ENCODE measurements at places on chromosomes 4 and X.

DNA sequence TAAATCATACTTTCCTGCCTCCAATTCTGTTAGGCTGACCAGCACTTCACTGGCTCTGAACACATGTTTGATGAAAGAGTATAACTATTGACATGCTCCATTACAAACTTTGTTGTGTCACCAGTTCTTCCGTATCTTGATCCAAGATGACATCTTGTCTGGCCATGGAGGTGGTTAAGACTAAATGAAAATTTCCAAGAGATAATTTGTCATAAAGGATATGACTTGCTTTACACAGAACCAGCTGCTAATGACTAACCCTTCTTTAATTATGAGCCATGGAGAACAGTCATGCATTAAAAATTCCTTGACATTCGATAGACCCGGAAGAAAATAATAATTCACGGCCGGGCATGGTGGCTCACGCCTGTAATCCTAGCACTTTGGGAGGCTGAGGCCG lies 17.7 kb upstream of the N4BP2 start:
- no peak for DNase-seq

GRCh38 chrX:67619253-67619652 lies 75.4 kb downstream of the AR start:
- DNase-seq: no peak

GRCh38 chr4:164261831-164262230 lies 492.1 kb upstream of the SMIM31 start:
- no peak for DNase-seq

- no peak for DNase-seq
Observed at GRCh38 chrX:48467281-48467761, 2.7 kb downstream of the SLC38A5 start.

DNA sequence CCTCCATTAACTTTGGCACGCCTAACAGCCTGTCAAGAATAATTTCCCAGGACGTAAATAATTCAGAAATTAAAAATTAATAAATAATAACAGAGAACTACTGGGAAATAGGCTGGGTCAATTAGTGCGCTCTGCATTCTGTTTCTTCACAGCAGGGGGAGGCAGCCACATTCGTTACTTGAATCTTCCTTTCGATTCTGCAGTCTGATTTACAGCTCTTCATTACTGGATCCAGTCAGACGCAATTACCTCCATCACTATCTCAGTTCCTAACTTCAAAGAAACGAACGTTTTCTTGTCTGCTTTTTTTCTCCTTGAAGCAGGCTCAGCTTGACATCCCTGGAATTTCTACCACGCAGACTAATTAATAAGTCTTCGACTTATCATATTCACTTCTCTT lies 9.0 kb upstream of the RPL34 start:
- DNase-seq: no peak

DNA sequence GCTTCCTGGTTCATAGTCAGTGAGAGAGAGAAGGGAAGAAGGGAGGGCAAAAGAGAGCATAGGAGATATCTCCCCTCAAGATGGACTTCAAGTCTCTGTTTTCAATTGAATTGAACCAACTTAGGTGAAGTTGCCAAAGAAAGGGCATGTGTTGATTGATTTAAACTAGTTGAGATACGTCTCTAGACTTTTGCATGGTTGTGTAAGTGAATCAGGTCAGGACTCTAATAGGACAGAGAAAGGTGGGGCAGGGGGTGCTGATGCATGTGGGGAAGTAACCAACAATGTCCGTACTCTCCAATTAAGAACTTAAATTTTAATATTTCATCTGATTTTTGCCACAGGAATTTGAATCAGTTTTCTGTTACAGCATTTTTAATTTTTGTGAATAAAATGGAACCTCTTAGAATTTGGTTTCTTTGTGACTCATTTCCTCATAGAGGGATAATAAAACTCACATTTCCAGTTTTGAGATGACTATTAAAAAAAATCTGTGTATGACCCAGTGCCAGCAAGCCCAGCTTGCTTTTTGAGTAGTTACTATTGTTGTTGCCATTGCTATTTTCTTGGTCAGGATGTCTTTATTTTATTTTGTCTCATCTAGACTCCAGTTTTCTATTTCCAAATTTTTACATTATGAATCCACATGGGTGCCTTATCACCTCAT lies 37.3 kb downstream of the SLIT2 start:
- no peak for DNase-seq

GRCh38 chrX:93354651-93355050 lies 318.7 kb downstream of the NAP1L3 start:
- no peak for DNase-seq

- no peak for DNase-seq
Observed at GRCh38 chr4:24794480-24794879, 893 bp upstream of the SOD3 start.

- no peak for DNase-seq
Observed at GRCh38 chr4:80045786-80046185, 27.2 kb downstream of the ANTXR2 start.

DNA sequence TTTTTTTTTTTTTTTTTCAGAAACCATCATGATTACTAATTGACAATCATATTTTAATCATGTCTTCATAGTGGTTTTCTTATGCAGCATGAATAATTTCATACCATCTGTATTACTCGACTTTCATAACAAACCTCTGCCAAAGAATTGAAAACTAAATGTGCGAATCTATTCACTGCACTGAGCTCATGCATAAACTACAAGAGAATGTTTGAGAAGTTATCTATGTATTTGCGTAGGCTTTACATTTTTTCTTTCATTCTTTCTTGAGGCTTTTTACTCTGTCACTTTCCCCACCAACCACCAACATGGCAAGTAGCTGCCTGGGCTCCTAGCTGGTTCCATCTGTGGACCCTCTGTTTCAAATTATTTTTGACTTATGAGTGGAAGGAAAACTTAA lies 1761.0 kb downstream of the STIM2 start:
- DNase-seq: no peak

GRCh38 chr4:6773106-6773505 lies 9.4 kb upstream of the KIAA0232 start:
- no peak for DNase-seq

GRCh38 chr4:2059046-2059725 lies at the start of gene NAT8L:
Gene NAT8L, plus strand, starts transcription at chr4:2059327. Its CDS starts 185 bp downstream, at chr4:2059512.
- no peak for DNase-seq

- no peak for DNase-seq
Observed at GRCh38 chrX:107485013-107485412, 35.6 kb downstream of the FRMPD3 start.

DNA sequence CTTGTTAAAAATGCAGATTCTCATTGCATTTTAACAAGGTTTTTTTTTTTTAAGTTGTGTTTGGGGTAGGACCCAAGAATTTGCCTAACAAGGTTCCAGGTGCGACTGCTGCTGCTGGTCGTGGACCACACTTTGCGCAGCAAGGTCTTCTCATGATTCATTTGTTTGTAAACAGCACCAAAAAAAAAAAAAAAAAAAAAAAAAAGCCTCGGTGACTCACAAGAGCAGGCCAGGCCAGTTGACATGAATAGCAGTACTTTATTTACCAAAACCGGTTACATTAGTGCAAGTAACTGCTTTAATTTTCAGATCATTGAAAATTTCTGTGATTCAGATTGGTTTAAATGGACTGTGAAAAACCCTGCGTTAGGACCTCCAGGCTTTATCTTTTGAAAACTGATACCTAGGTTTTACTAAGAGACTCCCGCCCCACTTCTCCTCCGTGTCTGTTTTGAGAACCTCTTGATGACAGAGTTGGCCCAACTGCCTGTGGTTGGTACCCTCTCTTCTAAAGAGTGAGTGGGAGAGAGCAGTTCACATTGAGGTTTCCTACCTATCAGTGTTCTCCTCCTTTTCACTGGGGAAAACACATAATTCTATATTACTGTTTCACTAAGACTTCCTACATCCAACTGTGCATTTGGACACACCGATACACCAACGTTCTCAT lies 86.2 kb downstream of the PHEX start:
- no peak for DNase-seq

DNA sequence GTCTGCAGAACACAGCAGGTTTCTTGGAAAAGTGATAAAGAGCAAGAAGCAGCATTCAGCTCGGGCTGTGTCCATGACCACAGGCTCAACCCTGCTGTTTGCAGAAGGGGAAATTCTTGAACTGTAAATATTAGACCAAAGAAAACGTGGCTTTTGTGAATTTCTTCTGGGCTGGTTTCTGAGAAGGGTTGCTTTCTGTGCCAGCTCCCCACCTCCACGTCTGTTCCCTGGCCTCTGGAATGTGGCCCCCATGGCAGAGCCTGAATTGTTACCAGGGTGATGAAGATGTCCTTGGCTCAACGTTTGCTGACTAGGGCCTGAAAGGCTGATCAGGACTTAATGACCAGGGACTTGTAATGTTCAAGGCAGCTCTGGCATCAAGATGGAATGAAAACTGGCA lies 116.0 kb downstream of the CPEB2 start:
- DNase-seq: no peak

DNA sequence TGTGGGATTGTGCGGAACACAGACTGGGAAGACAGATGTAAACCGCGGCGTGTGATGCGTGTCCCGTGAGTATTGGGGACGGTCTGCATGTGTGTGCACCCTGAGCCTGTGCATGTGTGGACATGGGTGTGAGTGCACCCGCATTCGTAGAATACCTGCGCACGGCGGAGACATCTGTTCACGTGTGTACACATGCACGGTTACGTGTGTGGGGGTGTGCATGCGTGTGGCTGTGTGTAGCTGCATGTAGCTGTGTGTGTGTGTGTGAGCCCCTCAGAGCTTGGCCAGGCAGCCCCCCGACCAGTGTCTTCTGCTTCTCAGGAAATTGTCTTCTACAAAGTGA lies 19.6 kb downstream of the ATP5ME start:
- DNase-seq: no peak

DNA sequence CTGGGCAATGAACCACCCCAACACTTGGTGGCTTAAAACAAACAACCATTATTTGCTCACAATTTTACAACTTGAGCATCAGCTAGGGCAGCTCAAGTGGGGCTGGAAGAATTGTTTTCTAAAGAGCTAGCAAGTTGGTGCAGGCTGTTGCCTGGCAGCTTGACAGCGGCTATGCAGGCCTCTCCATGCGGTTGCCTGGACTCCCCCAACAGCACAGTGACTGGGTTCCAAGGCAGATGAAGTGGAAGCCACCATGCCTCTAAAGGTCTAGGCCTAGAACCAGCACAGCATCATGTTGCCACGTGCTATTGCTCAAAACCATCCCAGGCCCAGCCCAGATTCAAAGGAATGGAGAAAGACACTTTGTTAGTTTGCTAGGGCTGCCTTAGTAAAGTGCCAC lies 114.8 kb downstream of the BCOR start:
- no peak for DNase-seq

DNA sequence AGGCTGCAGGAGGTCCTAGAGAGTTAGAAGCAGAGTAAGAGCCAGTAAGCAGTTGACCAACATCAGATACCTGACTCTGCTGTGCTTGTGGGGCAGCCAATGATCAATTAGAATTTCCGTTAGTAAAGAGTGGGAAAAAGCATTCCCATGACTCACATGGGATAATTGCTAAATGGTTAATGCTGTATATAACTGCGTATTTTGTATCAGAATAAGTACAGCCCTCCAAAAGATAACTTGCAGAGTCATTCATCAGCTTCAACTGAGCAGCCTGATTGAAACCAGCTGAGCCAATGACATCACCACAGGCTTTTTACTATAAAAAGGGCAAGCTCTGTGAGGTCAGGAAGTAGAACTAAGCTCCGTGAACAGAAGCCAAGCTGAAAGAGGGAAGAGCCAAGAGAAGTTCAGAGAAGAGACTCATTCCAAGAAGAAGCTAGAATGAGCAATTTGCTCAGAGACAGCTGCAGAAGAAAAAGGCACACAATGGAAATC lies 67.9 kb downstream of the PPP3CA start:
- peak; percentile 90 for DNase-seq

- no peak for DNase-seq
Observed at GRCh38 chr4:150385606-150386005, 196.3 kb upstream of the MAB21L2 start.

- no peak for DNase-seq
Observed at GRCh38 chr4:7872264-7872771, 67.3 kb downstream of the AFAP1 start.

DNA sequence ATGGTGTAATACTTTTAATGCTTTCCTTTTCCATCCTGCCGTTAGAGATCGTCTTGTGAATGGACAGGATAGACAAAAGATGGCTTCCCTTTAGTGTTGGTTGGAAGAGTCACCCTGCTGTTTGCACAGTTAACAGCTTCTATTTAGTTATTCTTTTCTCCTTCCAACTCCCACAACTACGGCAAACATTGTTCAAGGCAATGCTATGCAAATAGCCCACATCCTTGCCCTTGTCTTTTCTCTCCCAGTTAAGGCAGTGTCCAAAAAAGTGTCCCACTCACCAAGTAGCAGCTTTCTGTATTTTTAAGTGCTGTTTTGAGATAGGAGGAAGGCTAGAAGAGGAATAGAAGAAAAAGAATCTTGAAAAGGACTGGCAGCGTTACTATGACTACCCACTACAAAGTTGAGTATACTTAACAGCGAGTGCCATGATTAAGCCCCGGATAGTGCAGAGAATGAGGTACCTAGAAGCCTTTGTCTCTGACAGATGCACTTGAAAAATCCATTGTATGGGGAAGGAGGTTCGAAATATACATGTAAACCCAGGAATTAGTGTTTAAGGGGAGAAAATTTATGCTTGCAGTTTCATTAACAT lies 12.1 kb upstream of the RUFY3 start:
- no peak for DNase-seq

DNA sequence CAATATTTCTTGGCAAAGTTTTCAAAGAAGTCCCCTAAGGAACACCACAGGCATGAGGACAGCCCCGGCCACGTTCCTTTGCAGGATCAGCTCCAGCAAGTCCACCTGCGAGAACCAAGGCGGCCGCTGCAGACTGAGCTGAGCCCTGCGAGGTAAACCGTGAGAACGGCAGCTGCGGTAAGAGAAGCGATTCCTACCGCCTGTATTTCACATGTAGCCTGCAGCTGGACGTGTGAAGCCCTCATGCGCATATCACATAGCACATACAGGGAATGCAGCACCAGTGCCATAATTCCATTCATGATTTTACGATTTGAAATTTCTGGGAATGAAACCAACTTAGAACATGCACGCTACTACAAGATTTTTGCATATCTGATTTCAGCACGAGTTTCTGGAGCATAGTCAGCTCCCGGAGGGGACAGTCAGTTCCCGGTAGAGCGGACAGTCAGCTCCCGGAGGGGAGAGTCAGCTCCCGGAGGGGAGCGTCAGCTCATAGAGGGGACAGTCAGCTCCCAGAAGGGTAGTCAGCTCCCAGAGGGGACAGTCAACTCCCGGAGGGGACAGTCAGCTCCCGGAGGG lies 41.7 kb downstream of the FGFRL1 start:
- DNase-seq: no peak

DNA sequence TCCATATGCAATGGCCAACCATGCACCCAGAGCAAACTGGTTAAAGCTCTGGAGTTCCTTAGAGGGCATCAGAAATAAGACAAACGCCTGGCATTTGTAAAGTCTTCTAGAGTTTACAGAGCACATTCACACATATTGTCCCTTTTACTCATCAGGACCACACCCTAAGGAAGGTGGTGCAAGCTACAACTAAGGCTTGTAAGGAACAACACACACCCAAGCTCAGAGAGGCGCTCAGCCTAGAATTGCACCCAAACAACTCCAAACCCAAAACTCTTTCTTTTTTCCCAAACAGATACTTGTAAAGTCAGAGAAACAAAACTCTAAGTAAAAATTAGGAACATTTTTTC lies 46.1 kb downstream of the SMPX start:
- no peak for DNase-seq

All from vagina (tissue), 2 donors.